Activated B cell treated with CpG ODN at 0.5 μM for 24 hours (primary cell): ENCODE measurements at places on chromosomes 7 and 10.

- no peak for DNase-seq
Measured at GRCh38 chr7:135538376-135538775, 19.3 kb upstream of the NUP205 start.

DNA sequence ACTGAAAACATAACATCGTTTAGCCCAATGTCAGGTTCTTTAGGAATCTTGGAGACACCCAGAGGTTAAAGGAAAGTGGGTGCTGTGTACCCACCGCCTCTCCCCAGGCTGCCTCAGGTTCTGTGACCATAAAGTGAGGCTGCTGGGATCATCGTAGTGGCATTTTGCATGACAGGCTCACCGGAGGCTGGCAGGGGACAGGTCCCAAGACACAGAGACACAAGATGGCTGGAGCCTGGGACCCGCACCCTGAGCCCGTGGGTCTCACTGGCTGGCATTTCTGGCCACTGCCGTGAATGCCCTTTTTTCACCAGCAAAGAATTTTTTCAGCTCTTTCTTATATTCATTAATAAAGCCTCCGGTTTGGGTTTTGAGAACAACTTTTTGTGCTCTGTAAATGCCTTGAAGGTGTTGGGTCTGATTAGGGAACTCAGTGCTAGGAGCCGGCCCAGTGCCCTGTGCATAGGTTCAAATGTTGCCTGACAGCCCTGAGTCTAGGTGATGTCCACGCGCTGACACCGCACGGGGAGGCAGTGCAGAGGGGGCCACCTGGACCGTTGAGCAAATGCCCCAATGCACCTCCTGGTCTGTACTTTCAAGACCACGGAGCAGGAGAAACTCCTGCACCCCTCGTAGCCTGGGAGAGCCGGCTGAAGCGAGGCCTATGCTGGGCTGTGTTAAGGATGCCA, 130.0 kb downstream of the PAXIP1 start:
- no peak for DNase-seq

DNA sequence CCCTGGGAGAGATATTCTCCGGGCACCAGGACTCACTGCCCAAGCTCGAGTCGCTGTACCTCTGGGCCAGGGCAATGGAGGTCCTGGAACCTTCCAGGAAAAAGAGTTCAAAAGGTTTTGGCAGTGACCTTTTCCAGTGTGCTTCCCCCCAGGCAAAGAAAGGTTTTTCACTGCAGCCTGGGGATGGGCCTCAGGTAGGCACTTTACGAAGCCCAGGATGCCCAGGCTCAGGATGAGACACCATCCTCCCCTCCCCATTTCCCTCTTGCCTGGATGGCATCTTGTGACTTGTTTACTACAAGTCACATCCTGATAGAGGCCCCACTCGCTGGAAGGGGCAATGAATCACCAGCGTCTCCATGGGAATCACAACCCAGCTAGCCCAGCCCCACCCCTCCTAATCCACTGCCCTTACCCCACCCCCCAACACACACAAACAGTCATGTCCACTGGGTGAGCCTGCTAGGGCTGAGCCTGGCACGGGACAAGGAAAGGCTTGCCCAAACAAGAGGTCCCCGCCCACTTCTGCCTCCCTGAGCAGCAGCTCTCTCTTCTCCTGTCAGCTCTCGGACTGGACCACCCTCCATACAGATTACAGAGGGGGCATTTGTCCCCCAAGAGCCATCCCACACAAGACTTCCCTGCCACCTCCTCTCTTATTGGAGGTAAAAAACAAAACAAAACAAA, 93.8 kb upstream of the SMNDC1 start:
- no peak for DNase-seq

DNA sequence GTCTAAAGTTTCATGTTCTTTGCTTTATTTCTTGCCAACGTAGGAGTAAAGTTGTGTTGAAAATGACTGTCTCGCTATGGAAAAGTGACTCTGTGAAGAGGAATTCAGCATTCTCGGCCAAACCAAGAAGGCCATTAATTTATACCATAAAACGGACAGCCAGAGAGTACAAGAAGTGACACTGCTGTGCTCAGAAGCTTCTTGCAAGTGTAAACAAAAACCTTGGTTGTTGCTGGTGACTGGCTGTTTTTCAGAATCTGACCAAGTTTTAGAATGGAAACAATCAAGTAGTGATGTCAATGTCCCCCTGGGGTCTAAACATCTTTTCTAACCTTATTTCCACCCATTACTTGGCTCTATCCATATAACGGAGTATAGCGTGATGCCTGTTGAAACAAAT, 201.9 kb downstream of the INHBA start:
- no peak for DNase-seq

DNA sequence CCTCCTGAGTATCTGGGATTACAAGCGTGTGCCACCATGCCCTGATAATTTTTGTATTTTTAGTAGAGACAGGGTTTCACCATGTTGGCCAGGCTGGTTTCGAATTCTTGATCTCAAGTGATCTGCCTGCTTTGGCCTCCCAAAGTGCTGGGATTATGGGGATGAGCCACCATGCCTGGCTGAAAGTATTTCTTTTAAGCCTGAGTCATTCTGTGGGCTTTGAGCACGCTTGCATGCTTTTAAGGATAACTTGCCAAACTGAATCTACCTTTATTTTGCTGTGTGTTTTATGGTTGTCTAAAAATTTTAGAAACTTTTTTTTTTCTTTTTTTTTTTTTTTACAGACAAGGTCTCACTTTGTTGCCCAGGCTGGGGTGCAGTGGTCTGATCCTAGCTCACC, 33.2 kb downstream of the CNNM2 start:
- DNase-seq = no peak

- no peak for DNase-seq
Measured at GRCh38 chr7:112648781-112649180, 141.4 kb downstream of the TMEM168 start.

GRCh38 chr7:128242661-128243060, 1.6 kb downstream of the LEP start:
- DNase-seq = no peak

- no peak for DNase-seq
Measured at GRCh38 chr10:116919706-116920105, 70.4 kb downstream of the ENO4 start.

GRCh38 chr7:122137251-122138077, 6.6 kb downstream of the AASS start:
- no peak for DNase-seq

GRCh38 chr7:21185653-21186265, 242.1 kb upstream of the SP4 start:
- DNase-seq = no peak

DNA sequence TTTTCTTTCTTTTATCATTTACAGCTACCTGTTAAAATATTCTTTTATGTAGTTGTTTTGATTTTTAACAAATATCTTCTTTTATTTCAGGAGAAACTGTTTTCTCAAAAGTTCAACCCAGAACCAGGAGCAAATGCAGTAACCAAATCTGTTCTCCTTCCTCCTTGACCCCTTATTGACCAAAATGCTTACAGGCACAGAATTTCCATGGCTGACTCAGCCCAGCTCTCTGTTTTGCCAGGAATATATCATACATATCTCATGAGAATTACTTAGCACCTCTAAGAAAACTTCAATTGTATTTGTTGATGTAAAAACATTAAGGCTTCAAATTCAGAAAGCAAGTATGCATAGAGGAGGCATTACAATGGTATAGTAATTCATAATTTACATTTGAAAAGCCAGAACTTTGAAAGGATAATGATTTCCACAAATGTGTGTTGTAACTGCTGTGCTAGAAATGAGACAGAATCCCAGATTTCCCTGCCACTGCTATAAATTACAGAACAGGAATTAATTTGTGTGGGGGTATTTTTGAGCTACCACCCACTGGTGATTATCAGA, 2.2 kb downstream of the GSAP start:
- DNase-seq = no peak
